ENCODE measurements at places on chromosomes 2 and 18. TPM values are rescaled to one million over a fixed set of nuclear protein-coding genes. Genes with fewer than 3 reads are reported as not detected.

The SCN2A gene
- polyA plus RNA-seq = not detected

DNA sequence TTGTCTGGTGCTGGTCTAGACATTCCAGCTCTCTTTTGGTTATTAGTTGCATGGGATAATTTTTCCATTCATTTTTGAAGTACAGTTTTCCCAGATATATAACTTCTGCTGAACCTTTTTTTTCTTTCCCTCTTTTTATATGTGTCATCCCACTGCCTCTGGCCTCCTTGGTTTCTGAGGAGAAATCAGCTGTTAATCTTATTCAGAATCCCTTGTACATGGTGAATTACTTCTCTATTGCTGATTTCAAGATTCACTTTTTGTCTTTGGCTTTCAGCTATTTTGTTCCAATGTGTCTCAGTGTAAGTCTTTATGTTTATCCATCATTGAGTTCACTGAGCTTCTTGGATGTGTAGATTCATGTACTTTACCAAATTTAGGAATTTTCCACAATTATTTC, 99.7 kb downstream of the ARHGEF4 start:
- no peak for DNase-seq

DNA sequence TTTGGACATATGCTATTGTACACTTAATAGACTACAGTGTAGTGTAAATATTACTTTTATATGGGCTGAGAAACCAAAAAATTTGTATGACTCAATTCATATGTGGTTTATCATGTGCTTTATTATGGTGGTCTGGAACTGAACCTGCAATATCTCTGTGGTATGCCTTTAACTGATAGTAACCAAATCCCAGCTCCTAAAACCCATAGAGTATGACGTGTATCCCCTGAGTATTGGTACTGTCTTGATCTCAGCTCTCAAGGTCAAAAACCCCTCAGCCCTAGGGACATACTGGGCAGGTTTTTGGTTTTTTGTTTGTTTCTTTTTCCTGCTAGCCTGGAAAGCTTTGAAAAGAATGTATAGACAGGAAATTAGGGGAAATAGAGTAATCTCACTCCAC, 42.2 kb upstream of the ARHGAP15 start:
- DNase-seq = no peak

- DNase-seq = no peak
These were observed 209.3 kb upstream of the NCKAP5 start for GRCh38 chr2:133777574-133777960.

GRCh38 chr2:178450524-178450773, 526 bp downstream of the PRKRA start:
- peak; percentile 83 for DNase-seq

All from psoas muscle (tissue), 8 donors.